ENCODE measurements at places on chromosomes 7 and 10.

GRCh38 chr10:79434821-79435251 is 10.6 kb downstream of the ZCCHC24 start:
- peak; percentile 89 for DNase-seq

DNA sequence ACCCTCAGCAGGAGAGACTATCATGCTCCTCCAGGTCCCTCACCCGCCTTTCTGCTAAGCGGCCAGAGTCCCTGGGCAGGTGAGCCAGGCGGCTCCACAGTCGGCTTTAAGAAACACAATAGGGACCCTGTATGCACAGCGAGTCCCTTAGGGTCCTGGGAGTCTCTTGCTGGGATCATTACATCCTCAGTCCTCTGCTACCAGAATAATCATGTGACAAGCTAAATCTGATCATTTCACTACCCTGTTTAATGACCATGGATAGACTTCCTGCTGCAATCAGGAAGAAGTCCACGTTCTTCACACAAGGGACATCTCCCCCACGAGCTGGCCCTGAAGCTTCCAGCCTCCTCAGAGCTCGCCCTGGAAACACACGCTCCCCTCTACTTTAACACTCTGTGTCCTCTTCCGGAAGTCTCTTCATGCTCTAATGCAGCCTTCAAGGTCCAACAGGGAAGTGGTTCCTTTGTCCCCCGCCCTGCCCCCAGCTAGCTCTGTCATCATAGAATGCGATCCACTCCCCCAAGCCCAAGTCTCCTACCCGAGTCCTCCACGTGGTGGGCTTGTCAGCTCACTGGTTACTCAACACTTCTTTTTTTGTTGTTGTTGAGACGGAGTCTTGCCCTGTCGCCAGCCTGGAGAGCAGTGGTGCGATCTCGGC is 101.5 kb downstream of the RNF216 start:
- peak; percentile 18 for DNase-seq

- DNase-seq, result peak; percentile 15
Observed at GRCh38 chr10:21030091-21030490, 133.0 kb upstream of the NEBL start.

DNA sequence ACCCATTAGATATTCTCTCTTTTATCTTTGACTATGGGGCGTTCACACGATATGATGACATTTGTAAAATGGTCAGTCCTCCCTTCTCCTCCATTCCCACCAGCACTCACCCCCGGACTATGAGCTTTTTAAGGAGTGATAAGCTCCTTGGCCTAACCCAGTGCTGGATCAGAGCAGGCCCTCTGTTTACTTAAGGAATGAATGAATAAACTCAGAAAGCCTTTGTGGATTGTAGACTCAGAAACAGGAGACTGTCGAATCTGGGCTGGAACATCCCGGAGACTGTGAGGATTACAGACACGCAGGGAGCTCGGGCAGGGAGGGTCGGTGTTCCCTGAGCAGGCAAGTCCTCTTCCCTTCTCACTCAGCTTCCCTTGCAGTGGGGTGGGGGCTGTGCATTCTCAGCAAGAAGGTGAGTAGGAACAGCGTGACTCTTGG is 6.8 kb upstream of the ZCCHC24 start:
- DNase-seq, result peak; percentile 43

DNA sequence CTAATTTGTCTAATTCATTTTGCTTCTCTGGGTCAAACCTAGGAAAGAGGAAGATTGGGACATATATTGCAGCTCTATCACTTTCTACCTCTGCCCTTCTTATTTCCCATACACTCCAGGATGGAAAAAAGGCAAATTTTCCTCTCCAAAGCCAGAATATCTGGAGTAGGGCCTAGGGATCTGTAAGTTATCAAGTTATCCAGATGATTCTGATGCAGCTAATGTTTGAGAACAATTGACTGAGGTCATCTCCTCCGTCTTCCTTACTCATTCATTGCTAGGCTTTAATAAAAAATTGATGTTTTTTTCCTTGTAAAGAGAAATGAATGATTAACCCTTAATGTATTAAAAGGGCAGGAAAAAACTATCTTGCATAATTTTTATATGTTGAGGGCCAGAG is 211.9 kb upstream of the GLI3 start:
- DNase-seq, result no peak

GRCh38 chr7:93626869-93627268 is 52.3 kb upstream of the CALCR start:
- DNase-seq, result no peak

GRCh38 chr7:67773081-67773480 is 776.4 kb downstream of the TYW1 start:
- DNase-seq, result no peak

- no peak for DNase-seq
Observed at GRCh38 chr7:31082017-31082416, 29.9 kb downstream of the ADCYAP1R1 start.

GRCh38 chr7:81704595-81704994 is 65.3 kb downstream of the HGF start:
- DNase-seq, result no peak

- no peak for DNase-seq
Observed at GRCh38 chr7:116400522-116400921, 99.0 kb upstream of the CAV2 start.

DNA sequence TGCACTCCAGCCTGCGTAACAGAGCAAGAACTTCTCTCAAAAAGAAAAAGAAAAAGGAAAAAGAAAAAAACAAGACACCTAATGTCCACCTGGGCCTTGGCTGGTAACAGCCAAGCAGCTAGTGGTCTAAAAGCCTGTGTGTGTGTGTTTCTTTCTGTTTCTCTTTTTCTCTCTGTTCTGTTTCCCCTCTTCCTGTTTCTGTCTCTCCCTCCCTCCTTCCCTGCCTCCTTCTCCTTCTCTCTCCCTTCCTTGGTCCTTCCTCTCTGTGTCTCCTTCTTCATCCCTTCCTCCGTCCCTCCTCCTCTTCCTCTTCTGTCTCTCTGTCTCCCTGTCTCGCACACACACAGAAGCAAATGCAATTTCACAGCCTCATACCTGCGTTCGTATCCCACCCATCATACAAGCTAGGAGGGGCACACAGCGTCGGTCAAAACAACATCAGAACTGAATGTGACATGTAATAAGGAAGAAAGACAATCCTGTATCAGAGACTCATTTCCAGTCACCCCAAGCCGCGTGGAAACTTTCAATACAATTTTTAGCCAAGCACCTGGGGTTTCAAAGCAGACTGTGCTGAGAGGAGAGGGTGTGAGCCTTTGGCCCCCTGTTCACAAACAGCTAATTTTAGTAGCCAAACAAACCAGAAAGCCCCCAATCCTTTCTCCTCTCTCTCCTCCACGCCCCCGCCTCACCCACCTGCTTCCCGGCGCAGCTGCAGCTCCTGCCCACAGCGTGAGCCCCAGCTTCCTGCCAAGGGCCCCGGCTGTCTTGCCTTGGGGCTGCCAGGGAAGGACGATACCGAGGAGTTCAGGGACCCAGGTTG is 50.2 kb upstream of the GNA12 start:
- no peak for DNase-seq

- DNase-seq, result no peak
Observed at GRCh38 chr10:78424723-78425122, 391.1 kb downstream of the RPS24 start.

DNA sequence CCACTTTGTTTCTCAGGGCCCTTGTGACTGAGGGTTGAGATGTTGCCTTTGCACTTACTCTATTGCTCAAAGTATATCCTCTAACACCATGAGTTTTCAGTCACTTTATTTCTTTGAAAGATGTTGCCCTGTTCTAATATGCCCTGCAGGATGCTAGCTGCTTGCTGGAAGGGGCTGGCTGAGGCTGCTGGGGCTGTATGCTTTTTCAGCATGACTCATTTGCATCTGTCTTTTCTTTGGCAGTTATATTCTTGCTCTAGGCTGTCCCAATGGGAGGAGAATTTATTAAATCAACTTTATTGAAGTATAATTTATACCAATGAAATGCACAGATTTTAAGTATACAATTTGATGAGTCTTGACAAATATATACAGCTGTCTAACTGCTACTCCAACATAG is 157.7 kb downstream of the PLPP4 start:
- no peak for DNase-seq

DNA sequence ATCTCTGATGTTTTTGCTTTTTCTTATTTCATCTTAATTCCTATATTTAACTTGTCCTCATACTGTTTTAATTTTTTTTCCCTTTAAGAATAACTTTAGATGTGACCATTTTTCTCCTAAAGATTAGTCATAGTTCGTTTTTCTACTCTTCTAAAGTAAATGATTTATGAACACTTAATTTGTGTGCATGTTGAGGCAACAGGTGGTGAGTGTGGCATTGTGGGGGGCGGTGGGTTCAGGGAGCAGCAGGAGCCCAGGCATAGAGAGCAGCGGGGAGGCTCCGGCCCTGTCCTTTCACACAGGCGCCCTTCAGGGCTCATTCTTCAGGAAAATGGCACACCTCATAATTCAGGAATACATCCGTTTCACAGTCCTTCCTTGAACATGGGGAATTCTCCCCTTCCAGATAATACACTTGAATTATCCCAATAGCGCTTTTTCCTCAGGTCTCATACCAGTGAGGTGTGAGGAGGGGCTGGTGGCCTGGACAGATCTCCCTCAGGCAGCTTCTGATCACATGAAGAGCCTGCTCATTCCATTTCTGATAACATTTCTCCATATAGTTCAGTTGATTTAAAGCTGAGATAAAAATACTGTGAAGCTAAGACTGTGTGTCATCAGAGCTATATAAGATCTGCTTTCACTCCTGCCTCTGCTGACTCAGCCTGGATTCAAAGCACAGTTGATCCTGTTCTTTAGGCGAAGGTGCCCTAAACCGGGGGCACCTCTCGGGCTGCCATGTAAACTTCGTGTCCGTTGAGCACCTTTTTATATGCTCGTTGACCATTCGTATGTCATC is 40.2 kb downstream of the CUL1 start:
- peak; percentile 7 for DNase-seq

- no peak for DNase-seq
Observed at GRCh38 chr10:129586898-129587443, 119.9 kb downstream of the MGMT start.

DNA sequence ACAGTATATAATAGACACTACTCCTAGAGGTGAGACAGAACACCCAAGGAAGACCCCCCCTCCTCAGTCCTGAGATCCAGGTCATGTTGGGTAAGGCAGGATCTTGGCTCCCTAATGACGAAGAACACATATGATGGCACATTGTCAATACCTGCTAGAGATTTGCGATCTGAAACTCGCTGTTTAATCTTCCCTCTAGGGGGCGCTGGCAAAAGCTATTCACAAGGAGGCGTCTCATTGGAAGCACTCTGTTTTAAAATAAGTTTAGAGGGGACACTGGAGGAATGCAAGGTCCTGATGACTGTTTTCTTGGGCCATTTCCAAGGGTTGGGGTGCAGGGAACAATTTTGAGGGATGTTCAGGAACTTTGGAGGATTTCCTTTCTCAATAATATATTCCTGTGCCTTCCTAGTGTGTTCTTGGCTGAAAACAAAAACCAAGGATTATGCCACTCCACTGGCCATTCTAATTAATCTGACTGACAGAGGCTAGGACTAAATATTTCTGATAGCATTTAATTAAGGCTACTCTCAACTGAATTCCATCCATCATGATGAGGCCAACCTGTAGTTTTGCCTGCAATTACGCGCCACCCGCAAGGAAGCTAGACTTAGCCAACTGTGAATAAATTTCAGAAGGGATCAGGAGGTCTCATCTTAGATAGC is 1013.8 kb upstream of the MBL2 start:
- no peak for DNase-seq

GRCh38 chr10:123726381-123726780 is 60.2 kb downstream of the GPR26 start:
- no peak for DNase-seq

- no peak for DNase-seq
Observed at GRCh38 chr7:51569581-51569980, 253.0 kb upstream of the COBL start.

GRCh38 chr10:78974617-78975317 is 94.0 kb upstream of the ZMIZ1 start:
- DNase-seq, result peak; percentile 94

DNA sequence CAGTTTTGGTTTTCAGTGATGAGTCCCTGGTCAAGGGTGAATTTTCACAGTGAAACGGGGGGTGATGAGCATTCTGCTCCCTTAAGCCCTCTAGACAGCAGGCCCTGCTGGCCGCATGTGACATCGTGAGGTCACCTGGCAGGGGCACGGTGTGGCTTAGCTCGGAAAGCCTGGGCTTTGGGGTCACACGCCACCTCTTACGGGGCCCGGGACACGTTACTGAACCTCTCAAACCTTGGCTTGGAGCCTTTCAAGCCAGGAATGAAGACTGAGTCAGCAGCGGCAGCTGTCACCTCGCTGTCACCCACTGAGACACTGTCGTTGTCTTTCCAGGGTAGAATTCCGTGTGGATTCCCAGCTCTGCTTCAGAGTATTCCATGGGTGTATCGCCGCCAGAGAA is 4.1 kb downstream of the GET4 start:
- DNase-seq, result no peak

- peak; percentile 58 for DNase-seq
Observed at GRCh38 chr7:156473476-156474240, 166.9 kb upstream of the RNF32 start.

DNA sequence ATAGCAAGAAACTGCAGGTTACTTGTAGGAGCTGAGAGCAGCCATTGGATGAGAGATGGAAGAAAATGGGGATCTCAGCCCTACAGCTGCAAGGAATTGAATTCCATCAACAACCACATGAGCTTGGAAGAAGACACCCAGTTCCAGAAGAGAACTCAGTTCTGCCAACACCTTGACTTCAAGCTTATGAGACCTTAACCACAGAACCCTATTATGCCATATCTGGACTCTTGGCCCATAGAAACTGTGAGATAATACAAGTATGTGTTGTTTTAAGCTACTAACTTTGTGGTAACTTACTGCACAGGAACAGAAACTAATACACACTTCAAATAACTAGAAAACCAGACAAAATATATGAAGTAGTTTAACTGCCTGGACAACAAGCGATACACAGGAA is 212.4 kb upstream of the CACNA2D1 start:
- DNase-seq, result peak; percentile 58

DNA sequence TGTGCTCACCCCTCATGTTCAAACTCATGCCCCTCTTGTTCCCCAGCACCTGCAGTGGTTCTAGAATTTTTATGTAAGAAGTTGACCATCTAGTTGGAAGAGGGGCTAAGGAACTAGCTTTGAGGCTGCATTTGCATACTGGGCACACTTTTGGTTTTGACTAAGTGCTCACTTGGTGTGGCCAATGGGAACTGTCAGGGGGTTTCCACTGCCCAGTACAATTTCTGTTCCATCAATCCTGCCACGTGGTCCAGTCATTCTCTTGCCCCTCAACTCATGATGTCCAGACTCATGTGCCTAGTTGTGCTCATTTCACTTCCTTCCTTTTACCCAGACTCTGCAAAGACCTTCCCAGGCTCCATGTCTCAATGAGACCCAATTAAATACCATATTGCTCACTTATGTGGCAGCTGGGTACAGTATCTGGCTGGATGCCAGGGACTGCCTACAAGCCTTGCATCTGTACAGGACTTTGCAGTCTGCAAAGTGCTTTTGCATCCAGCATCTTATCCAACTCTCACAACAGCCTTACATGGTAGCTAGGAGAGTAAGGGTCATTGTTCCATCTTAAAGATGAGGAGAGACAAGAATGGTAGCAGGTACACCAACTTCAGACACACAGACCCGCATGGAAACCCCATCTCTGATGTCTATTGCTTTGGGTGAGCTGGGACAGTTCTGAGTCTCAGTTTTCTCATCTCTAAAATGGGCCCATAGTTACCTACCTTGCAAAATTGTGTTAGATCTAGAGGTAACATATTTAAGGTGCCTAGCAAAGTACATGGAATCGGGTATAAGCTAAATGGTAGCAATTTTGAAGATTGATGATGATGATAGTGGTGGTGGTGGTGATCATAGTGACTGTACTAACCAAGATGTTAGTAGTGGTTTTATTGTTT is 30.1 kb upstream of the KCNMA1 start:
- no peak for DNase-seq
